ENCODE measurements at places on chromosomes 2 and 18.

GRCh38 chr2:159608108-159608507 lies 8.2 kb downstream of the BAZ2B start:
- no peak for DNase-seq

DNA sequence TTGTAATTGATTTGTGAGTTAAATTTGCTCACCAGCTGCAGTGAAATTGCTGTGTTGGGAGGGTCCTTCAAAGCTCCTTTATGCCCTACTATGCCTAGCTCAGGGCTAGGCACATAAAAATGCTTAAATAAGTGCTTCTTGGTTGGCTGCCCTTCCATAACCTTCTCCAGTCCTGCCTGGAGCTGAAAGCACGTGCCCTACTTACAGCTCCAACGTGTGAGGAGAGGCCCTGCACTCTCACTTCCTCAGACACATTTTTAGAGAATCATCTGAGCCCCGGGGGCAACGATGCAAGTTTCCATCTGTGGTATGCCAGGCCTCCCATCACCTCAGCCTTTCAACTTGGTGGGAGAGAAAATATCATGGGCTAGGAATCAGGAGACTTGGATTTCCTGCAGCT lies 202.7 kb downstream of the BCL11A start:
- DNase-seq, result no peak

GRCh38 chr2:205695460-205695991 lies 13.2 kb downstream of the NRP2 start:
- no peak for DNase-seq

GRCh38 chr2:39153312-39153711 lies 32.5 kb upstream of the SOS1 start:
- no peak for DNase-seq

GRCh38 chr18:45619062-45619825 lies 4.0 kb downstream of the SLC14A2 start:
- no peak for DNase-seq

DNA sequence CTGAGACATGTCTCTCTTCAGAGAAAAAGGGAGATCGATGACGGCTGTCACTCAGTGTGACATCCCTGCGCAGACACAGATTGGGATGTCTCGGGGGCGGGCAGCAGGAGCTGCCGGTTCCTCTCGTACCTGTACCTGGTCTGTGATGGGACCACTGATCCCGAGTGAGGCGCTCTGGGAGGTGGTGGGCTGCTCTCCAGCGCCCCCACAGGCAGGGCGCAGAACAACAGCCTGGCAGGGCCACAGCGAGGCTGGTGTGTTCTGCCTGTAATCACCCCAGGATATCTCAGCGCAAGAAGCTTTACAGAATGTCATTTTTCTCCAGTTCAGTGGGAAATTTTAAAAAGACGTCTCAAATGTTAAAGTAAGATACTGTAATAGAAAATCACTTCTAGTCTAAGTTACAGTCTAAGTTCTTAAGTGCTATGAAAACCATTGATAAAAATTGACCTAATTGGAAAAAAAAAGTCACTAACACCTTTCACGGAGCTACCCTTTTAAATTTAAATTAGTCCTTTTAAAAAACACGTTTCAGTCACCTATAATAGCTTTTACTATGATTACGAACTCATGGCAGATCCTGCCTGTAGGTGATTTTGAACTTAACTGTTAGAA lies 189.8 kb downstream of the SNTG2 start:
- peak; percentile 30 for DNase-seq

Data from T-helper 9 cell (primary cell).